Fibroblast of lung (primary cell): ENCODE measurements at places on chromosomes 4 and X.

- no peaks in the 10 kb centered on the region for H3K36me3 ChIP-seq
- peak overlapping the region; percentile 95 for H3K27ac ChIP-seq
- H3K4me1 ChIP-seq: peaks cover 4% of the 10 kb centered on the region
- DNase-seq: peak; percentile 52
Observed at GRCh38 chr4:128810331-128810870, 901 bp downstream of the JADE1 start.

DNA sequence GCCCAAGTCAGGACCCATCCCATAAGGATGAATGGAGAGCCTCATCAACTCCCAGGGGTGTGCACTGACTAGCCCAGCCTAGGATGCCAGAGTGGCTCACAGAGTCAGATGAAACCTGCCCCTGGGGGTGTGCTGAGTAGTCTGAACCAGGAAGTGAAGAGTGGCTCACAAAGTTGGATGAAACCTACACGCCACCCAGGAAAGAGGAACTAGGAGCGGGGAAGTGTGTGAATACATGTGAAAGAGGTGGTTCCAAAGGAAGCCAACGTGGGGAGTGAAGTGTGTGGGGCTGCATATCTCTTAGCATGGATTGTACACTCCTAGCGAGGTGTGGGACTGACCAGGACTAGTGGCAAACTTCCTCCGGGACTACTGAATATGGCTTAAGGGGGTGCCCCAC is 902.1 kb upstream of the NDST4 start:
- no peak for DNase-seq
- H3K4me1 ChIP-seq: no peaks in the 10 kb centered on the region
- no peak overlapping the region for H3K4me3 ChIP-seq
- no peak overlapping the region for H3K27ac ChIP-seq
- no peaks in the 10 kb centered on the region for H3K27me3 ChIP-seq
- no peaks in the 10 kb centered on the region for H3K36me3 ChIP-seq

DNA sequence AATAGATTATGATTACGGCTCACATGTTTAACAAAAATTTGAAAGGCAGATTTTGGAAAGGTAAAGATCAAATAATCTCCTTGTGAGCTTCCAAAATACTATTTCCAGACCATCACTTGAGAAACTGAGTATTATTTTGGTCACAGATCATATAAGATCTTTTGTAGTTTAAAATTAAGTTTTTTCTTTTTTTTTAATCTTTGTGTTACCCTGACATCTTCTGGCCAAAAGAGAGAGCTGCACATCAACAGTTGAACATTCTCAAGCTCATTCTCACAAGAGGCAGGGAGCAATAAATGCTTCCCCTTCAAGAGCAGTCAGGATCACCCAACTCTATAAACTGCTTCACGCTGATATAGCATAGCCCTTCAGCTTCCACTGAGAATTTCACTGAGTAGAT is 15.9 kb downstream of the TMEM192 start:
- no peaks in the 10 kb centered on the region for H3K27me3 ChIP-seq
- peak; percentile 23 for DNase-seq
- no peak overlapping the region for H3K4me3 ChIP-seq
- H3K36me3 ChIP-seq: no peaks in the 10 kb centered on the region

DNA sequence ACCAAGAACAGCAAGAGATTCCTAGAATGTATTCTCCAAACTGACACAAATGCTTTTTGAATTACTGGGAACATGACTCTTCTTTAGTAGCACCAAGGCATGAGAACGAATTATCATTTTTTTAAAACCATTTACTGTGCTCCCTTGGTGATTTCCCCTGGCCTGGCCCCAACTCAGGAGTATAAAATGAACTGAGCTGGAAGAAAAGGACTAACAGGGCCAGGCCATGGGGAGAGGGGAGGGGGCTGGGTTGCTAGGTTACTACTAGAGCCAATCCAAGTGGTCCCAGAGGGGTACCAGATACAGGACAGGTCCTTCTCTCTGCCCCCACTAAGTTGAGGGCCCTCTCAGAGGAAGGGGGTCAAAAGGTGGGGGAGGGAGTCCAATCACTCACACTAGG is 23.1 kb downstream of the SASH3 start:
- no peaks in the 10 kb centered on the region for H3K4me1 ChIP-seq
- H3K36me3 ChIP-seq: no peaks in the 10 kb centered on the region
- no peak overlapping the region for H3K27ac ChIP-seq
- no peak overlapping the region for H3K4me3 ChIP-seq

- H3K27me3 ChIP-seq: no peaks in the 10 kb centered on the region
- no peak overlapping the region for H3K4me3 ChIP-seq
- no peak for DNase-seq
- H3K4me1 ChIP-seq: no peaks in the 10 kb centered on the region
- no peak overlapping the region for H3K27ac ChIP-seq
- no peaks in the 10 kb centered on the region for H3K36me3 ChIP-seq
Observed at GRCh38 chrX:57380026-57380796, 93.7 kb downstream of the FAAH2 start.

GRCh38 chr4:105563352-105563751 is 10.9 kb downstream of the ARHGEF38 start:
- no peak for DNase-seq
- H3K27ac ChIP-seq: no peak overlapping the region
- H3K4me3 ChIP-seq: no peak overlapping the region
- H3K4me1 ChIP-seq: no peaks in the 10 kb centered on the region

DNA sequence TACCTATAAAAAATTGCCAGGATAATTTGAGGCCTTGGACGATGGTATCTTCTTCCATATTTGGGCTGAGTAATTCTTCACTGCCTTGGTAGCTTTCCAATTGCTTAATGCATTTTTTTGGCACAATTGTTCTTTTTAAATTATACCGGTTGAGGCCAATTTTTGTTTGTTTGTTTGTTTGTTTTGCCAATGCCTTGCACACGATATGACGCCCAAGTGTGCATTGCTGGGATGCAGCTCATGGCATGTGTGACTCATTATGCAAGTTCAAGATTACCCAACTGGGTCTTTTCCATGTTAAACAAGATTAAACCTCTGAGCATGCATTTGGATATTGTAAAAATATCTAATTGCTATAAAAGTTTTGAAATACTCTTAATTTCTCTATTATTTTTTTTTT is 71.1 kb upstream of the KCNIP4 start:
- H3K27me3 ChIP-seq: no peaks in the 10 kb centered on the region
- no peaks in the 10 kb centered on the region for H3K4me1 ChIP-seq
- H3K27ac ChIP-seq: no peak overlapping the region
- no peaks in the 10 kb centered on the region for H3K36me3 ChIP-seq
- H3K4me3 ChIP-seq: no peak overlapping the region

GRCh38 chrX:41490446-41490845 is 43.3 kb downstream of the NYX start:
- no peak for DNase-seq
- peaks cover 2% of the 10 kb centered on the region for H3K4me1 ChIP-seq
- H3K36me3 ChIP-seq: no peaks in the 10 kb centered on the region
- no peak overlapping the region for H3K4me3 ChIP-seq
- no peaks in the 10 kb centered on the region for H3K27me3 ChIP-seq
- no peak overlapping the region for H3K27ac ChIP-seq

DNA sequence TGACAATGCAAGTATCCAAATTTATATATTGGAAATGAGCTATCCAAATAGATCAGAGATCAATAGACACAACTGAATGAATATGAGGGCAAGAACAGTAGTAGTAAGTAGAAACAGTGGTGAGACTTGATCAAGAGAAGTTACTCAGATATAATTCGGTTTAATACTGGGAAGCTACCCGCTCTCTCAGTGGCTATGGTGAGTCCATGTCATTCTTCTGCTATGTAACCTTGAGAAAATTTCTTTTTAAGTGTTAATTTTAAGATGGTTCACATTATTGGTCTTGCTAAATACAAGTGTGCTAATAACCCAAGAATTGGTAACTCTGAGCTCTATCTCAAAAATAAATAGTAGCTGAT is 53.6 kb downstream of the LEF1 start:
- H3K36me3 ChIP-seq: no peaks in the 10 kb centered on the region
- no peak overlapping the region for H3K27ac ChIP-seq
- H3K4me3 ChIP-seq: no peak overlapping the region
- DNase-seq: no peak
- no peaks in the 10 kb centered on the region for H3K4me1 ChIP-seq
